ENCODE measurements at places on chromosomes 13 and 19.

DNA sequence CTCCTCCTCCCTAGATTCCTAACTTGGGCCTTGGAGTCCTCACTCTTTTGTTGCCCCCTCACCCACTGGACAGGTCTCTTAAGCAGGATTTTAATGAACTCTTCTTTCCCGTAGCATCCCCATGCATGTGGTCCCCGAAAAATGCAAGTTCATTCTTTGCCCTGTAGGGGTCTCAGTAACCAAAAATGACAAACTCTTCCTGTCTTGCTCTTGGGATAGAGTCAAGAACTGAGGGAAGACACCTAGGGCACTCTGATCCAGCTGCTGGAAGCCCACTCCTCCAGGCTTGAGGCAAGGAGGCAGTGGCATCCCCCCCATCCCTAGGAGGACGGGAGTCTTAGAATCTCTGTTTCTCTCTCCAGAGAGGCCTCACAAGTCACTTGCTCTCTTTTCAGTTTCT lies 987.0 kb downstream of the DIAPH3 start:
- DNase-seq = no peak

DNA sequence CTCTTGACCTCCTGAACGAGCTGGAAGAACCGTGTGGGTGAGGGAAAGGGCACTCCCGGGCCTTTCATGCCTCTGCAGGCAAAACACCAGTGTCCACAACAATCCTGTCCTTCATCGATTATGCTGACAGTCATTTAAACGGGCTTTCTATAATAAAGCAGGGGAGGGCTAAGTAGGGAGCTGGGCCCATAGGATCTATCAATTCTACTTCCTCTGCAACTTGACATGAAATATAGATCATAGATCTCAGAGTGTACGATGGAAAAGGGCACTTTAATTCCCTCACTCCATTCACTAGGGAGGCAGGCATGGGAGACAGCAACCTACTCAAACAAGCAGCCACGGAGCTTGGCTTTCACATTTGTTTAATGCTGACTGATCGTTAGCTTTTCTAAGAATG lies 55.8 kb upstream of the WASF3 start:
- no peak for DNase-seq

GRCh38 chr19:51462681-51463080 lies 4.4 kb upstream of the SIGLEC8 start:
- no peak for DNase-seq

DNA sequence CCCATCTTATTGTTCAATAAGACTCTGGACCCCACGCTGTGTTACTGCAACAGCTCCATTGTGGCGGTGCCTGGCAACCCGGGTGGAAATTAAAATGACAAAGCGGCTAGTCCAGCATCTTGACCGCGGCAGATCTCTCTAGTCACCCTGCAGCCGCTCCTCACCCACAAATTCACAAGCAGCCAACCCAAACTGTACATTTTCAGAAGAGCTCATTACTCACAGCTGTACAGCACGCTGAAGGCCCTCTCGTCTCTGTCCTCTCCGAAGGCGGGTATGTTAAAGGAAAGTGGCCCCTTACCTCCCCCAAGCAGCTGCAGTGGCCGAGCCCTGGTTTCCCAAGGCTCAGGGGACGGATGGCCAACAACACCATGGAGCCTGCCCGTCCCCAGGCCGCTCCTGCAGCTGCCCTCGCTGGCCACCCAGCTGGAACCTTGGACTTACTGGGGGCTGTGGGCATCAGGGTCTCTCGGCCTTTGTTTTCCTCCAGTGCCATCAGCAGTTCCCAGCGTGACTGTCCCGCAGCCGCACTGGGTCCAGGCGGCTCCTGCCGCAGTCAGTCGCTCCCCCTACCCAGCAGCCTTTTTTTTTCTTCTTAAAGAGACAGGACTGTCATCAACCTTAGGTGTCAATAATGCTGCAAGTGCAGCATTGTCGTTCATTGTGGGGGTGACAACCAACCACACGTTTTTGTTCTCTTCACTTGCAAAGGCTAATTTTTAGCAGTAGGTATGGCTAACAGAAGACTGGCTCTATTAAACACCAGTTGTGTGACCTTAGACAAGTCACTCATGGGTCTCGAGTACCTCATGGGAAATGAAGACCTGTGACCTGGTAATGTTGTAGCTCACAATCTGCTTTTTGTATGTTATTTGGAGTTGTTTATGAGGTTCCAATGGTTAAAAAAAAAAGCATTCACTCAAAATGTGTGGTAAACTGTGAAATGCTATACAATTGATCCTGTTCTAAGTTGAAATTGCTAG lies at the start of gene SACS:
Gene SACS (minus strand): TSS at position 532 of the 983 bp plus-strand sequence. CDS start 22,463 bp downstream, outside the sequence.
- no peak for DNase-seq

- no peak for DNase-seq
Observed at GRCh38 chr19:40249201-40249600, 22.7 kb upstream of the CCNP start.

DNA sequence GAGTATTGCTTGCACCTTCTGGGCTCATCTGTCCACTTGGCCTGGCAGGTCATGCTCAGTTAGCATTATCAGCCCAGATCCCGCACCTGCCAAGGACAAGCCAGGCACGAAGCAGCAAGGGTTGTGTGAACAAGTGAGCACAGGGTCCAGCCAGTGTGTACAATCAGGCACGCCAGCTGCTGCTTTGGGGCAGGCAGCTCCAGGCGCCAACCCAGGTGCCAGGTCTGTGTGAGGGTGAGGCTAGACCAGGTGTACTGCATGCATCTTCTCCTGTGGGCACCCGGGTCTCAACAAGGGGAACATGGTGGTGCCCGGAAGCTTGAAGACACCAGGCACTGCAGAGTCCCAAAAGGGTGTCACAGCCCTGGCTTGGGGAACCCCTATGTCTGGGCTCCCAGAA lies 1446.8 kb downstream of the PCDH9 start:
- no peak for DNase-seq

DNA sequence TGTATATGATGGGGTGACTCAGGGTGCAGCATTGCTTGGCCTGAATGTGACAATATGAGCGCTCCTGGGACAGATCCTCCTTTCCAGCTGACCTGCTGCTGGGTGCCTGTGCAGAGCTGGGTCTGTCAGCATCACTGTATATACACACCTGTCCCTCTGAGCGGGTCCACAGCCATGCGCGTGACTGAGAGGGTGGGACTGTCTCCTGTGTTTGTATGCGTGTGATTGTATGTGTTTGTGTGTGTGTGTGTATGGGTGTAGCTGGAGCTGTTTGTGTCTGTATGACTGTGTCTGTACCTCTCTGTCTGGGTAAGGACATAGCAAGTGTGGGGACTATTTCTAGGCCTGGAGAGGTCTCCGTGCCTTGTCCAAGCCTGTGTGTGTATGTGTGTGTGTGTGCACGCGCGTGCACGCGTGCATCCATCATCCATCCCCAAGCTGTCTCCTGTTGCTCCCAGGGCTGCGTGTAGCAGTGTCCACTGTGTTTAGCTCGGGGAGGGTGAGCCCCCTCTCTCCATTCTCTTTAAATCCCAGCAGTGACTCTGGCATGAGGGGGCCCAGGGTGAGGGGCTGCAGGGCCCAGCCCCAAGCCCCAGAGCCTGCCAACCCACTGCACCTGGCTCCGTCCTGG lies 8.3 kb downstream of the IGLON5 start:
- no peak for DNase-seq

- no peak for DNase-seq
Observed at GRCh38 chr13:48817166-48817802, 158.4 kb upstream of the FNDC3A start.

GRCh38 chr19:45577111-45577905 lies 7.3 kb downstream of the OPA3 start:
- DNase-seq = no peak

DNA sequence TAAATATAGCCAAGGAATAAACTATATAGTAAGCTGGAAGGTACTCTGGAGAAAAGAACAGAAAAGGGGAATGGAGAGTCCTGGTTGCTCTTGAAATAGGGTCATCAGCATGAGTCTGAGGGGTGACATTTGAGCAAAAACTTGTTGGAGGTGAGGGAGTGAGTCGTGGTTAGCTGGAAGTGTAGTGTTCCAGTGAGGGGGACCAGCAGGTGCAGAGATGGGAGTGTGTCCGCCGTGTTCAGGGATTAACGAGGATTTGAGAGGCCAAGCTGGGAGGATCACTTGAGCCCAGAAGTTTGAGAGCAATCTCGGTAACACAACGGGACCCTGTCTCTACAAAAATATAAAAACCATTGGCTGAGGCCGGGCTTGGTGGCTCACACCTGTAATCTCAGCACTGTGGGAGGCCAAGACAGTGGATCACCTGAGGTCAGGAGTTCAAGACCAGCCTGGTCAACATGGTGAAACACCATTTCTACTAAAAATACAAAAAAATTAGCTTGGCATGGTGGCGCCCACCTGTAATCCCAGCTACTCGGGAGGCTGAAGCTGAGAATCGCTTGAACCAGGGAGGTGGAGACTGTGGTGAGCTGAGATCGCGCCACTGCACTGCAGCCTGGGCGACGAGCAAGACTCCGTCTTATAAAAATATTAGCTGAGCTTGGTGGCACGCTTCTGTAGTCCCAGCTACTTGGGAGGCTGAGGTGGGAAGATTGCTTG lies 1.1 kb downstream of the SUPT5H start:
- DNase-seq = no peak

All from naive thymus-derived CD8-positive, alpha-beta T cell (primary cell).